ENCODE measurements at places on chromosomes 6 and 20.

GRCh38 chr6:44278774-44279697, 8.8 kb downstream of the TMEM151B start:
- peak; percentile 14 for DNase-seq

- no peak for DNase-seq
Observed at GRCh38 chr20:41892031-41892430, 273.9 kb upstream of the CHD6 start.

DNA sequence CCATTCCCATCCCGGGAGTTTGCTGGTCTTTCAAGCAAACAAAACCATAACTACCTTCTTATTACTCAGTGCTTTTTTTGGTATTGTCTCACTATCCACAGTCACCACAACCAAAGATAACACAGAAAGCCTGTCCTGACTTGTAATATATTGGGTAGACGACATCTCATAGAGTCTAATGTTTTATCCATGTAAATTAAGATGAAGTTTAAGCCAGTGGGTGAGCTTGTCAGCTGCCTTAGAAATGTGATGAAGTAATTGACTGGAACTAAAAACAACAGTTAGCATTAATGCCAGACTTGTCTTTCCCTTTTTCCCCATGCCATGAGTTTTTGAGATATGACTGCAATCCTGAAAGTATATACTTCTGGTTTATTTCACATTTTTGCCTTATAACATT, 282.7 kb upstream of the PRDM1 start:
- no peak for DNase-seq

DNA sequence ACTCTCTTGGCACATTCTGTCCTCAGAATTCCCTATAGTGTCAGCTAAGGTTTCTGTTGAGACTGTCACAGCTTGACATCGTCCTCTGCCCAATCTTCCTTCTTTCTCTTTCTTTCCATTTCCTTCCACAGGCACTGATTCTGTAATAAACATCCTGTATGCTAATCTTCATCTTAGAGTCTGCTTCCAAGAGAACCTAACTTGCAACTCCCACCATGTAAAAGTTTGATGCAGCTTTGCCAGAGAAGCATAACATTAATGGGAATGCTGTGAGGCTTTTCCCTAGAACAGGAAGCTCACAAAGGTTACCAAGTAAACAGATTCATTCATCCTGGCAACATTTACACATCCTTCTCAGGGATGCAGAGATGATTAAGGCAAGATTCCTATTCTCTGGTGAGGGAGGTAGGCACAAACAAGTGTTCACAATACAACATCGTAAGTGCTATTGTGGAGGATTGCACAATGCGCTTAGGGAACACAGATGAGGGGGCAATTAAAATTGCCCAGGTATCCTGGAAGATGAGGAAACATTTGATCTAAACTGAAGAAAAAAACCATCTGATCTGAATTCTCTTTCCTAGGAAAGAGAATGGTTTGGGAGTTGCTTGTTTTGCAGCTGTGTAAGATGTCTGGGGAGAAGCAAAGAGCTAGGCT, 74.7 kb downstream of the GRM1 start:
- no peak for DNase-seq

DNA sequence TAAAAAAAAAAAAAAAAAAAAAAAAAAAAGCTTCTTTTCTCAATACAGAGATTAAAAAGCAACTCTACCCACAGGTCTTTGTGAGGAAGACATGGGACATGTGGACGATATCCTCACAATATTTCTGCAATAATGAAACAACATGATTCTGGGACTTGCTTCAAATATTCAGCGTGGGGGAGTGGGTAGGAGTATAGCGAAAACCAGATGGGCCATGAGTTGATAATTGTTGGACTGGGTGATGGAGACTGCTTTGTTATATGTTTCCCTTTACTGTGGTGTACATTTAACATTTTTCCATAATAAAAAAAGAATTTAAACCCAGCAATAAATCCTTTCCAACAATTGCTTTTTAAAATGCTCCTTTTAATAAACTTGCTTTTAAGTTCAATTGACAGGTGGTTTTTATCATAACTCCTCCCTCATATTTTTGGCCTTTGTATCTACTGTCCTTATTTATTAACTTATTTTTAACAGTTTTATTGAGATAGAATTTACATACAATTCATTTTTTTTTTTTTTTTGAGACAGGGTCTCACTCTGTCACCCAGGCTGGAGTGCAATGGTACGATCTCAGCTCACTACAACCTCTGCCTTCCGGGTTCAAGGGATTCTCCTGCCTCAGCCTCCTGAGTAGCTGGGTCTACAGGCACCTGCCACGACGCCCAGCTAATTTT, 40.4 kb upstream of the ARFGEF2 start:
- DNase-seq: no peak

GRCh38 chr6:10655508-10656055, 38.8 kb downstream of the C6orf52 start:
- DNase-seq: no peak

DNA sequence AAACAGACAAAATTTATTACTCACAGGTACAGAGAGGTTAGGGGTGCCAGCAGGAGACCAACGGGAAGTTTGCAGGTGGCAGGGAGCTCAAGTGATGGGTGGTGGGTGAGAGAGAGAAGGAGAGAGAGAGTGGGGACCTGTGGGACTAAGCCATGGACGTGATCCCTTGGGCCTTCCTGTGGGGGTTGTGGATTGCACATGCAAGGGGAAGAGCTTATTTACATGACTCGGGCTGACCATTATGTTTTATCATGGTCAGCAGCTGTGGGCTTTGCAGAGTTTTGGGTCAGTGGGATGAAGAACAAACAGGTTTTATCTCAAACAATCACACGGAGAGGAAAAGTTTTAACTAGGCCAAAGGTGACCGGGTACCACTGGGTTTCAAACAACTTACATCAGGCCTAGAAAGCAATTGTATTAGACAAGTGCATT, 156.2 kb upstream of the EXOC2 start:
- DNase-seq: no peak

DNA sequence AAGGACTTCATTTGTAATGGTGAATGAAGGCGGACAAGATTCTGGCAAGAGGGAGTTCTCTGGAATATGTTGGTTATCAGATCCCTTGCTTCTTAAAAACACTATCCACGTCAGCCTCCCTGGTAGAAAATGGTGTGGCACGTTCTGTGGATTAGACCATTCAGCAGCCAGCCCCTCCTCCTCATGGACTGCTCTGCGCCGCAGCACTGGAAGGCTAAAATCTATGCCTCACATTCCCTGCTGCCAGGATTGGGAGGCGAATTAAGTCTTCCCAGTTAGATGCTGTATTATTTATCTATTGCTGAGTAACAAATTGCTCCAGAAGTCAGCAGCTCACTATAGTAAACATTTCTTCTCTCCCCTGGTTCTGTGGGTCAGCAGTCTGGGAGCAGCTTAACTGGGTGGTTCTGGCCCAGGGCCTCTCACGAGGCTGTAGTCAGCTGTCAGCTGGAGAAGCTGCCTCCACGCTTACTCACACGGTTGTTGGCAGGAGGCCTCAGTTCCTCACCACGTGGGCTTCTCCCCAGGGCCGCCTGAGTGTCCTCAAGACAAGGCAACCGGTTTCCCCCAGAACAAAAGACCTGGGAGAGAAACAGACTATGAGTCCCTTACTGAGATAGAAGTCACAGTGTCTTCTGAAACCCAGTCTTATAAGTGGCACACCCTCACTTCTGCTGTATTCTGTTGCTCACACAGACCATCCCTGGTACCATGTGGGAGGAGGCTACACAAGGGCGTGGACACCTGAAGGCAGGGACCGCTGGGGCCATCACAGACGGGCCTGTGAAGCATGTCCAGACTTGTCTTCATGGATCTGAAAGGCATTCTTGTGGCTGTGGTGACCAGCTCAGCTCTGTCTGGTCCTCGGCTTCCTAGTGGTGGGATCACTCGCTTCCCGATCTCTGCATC, 101.0 kb downstream of the NRN1 start:
- DNase-seq: peak; percentile 93

DNA sequence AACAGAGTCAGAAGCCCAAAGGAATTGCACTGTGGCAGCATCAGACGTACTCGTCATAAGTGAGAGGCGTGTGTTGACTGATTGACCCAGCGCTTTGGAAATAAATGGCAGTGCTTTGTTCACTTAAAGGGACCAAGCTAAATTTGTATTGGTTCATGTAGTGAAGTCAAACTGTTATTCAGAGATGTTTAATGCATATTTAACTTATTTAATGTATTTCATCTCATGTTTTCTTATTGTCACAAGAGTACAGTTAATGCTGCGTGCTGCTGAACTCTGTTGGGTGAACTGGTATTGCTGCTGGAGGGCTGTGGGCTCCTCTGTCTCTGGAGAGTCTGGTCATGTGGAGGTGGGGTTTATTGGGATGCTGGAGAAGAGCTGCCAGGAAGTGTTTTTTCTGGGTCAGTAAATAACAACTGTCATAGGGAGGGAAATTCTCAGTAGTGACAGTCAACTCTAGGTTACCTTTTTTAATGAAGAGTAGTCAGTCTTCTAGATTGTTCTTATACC, 55.8 kb downstream of the VAPB start:
- no peak for DNase-seq

GRCh38 chr6:32290886-32291450, 67.1 kb upstream of the NOTCH4 start:
- no peak for DNase-seq

- no peak for DNase-seq
Observed at GRCh38 chr6:27321901-27322300, 9.8 kb upstream of the POM121L2 start.

DNA sequence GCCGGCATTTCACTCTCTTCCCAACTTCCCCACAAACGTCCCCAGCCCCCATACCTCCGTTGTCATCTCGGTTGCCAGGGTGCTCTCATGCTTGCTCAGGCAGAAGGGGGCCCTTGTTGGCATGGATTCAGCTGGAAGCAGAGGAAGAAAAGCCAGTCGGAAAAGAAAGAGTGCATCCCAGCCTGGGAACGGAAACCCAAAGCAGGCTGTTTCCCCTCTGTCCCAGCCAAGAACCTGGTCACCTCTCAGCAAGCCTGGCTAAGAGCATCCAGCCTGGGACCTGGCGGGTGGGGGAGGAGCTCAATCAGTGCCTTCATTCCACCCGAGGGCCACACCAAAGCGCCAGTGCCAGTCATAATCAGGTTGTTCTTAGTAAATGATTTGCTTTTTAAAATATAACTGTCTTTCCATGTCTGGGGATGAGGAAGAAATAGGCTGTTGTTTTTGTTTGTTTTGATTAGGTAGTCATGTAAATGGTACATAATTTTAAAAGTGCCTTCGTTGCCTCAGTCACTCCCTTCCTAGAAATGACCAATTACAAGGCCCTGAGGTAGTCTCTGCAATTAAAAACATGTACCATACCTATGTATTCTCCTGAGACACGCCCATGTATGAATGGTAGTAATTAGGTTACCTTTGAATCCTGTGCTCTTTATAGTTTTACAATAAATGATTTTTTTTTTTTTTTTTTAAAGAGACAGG, 21.1 kb downstream of the CHMP4B start:
- DNase-seq: no peak

- no peak for DNase-seq
Observed at GRCh38 chr6:75429061-75429703, 64.4 kb downstream of the FILIP1 start.

DNA sequence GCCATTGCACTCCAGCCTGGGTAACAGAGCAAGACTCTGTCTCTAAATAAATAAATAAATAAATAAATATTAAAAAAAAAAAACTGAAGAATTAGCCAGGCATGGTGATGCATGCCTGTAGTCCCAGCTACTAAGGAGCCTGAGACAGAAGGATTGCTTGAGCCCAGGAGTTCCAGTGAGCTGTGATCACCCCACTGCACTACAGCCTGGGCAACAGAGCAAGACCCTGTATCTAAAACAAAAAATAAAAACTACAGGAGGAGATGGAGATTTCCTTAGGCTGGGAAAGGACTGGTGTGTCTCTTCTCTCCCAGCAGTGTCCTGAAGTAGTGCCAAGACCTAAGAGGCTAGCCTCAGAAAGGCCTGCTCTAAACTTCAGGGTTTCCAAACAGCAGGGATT, 8.1 kb upstream of the GTF3C6 start:
- no peak for DNase-seq

All from AG08395 (cell line).